ENCODE measurements at places on chromosomes 16 and 17.

GRCh38 chr17:11251561-11252107, 10.6 kb downstream of the SHISA6 start:
- no peaks in the 10 kb centered on the region for H3K27me3 ChIP-seq
- no peak for DNase-seq
- no peaks in the 10 kb centered on the region for H3K36me3 ChIP-seq
- H3K4me3 ChIP-seq = no peak overlapping the region
- no peak overlapping the region for H3K27ac ChIP-seq

- no peak overlapping the region for H3K4me3 ChIP-seq
- H3K27ac ChIP-seq = no peak overlapping the region
- no peaks in the 10 kb centered on the region for H3K27me3 ChIP-seq
- DNase-seq = no peak
- H3K36me3 ChIP-seq = no peaks in the 10 kb centered on the region
Measured at GRCh38 chr16:60127196-60127595, 1393.1 kb upstream of the GOT2 start.

DNA sequence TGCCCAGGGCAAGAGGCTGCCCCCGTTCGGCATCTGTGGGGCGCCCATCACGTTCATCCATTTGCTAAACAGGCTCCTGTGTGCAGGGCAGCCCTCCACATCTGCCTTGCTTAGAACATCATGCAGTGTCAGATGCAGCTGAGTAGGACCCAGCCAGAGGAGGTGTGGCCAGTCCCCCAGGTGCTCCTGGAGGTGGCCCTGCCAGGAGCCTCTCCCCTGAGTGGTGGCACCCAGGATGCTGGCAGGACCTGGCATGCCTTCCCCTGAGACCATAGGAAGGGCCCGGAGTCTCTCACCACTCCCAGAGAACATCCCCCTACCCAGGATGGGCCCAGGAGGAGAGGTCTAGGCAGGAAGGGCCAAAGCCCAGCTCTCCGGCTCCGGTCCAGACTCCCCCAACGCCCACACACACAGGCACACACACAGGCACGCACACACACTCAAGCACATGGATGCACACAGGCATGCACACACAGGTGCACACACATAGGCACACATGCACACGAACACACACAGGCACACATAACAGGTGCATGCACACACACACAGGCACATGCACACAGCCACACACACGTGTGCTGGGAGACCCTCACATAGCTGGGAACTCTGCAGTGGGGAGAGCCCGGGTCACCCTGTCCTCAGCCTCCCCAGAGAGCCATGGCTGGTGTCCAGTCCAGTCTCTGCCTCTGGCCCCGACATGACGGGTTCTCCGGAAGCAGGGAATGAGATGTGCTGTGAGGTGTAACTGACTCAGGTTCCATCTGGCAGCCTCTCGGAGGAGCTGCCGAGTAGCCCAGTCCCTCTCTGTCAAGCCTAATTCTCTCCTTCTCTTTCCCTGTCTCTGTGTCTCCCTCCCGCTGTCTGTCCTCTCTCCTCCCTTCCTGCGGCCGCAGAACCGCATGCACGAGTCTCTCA, 74.6 kb downstream of the AMFR start:
- no peaks in the 10 kb centered on the region for H3K27me3 ChIP-seq
- DNase-seq = no peak
- no peak overlapping the region for H3K27ac ChIP-seq
- H3K36me3 ChIP-seq = no peaks in the 10 kb centered on the region
- no peaks in the 10 kb centered on the region for H3K4me1 ChIP-seq

GRCh38 chr17:41547921-41548843, 20.1 kb upstream of the KRT19 start:
- DNase-seq = peak; percentile 35
- peaks cover 13% of the 10 kb centered on the region for H3K4me1 ChIP-seq
- no peaks in the 10 kb centered on the region for H3K27me3 ChIP-seq

- H3K4me1 ChIP-seq = peaks cover 21% of the 10 kb centered on the region
- H3K4me3 ChIP-seq = no peak overlapping the region
- H3K36me3 ChIP-seq = peaks cover 8% of the 10 kb centered on the region
Measured at GRCh38 chr16:50329446-50330189, 39.2 kb downstream of the BRD7 start.

DNA sequence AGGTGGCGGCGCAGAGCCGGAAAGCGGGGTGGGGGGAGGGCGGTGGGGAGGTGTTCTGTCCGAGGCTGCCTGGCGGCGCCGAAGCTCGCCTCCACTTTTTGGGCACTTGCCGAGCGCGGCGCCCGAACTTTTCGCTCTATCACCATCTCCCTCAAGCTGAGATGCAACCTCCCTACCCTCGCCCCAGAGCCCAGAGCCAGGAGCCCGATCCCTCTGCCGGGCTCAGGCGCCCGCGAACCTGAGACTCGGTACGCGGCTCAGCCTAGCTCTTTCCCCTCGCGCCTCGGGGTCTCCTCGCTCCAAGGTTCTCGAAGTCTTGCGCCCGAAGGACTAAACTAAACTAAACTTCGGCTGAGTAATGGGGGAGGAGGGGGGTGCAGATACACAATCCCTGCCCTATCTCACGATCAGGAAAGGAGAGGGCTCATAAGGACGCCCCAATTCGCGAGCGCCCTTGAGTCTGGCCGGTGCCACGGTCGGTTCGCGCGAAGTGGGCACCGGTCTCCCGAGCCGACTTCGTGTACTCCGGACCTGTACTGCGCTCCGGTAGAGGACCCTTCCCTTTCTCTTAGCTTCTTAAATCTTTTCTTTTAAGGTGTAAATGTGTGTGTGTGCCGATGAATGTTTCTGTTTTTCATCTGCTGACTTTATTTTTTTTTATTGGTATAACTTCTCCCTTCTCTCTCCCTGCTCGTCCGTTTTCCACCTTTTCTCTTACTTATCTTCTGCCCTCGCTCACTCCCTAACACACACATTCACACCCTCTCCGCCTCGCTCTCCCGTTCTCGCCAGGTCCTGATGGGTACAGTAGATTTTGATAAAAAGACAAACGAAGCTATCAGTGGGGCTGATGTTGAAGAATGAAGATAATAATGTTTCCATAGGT, 1.9 kb upstream of the SALL1 start:
- H3K4me1 ChIP-seq = no peaks in the 10 kb centered on the region
- H3K36me3 ChIP-seq = no peaks in the 10 kb centered on the region
- no peak for DNase-seq
- H3K27ac ChIP-seq = no peak overlapping the region

DNA sequence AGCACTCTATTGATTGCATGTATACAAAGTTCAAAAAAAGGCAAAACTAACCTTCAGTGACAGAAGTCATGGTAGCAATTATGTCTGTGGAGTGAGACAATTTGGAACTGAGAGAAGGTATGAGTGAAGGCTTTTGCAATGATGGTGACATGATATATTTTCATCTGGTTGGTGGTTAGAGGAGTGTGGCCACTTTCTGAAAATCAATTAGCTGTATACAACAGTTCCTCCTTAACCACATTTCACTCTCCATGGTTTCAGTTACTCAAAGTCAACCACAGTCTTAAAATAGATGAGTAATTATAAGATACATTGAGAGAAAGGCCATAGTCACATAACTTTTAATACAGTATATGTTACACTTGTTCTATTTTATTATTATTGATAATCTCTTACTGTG, 26.2 kb downstream of the ADAMTS18 start:
- H3K27me3 ChIP-seq = no peaks in the 10 kb centered on the region
- no peak for DNase-seq
- H3K4me1 ChIP-seq = no peaks in the 10 kb centered on the region
- H3K36me3 ChIP-seq = no peaks in the 10 kb centered on the region

DNA sequence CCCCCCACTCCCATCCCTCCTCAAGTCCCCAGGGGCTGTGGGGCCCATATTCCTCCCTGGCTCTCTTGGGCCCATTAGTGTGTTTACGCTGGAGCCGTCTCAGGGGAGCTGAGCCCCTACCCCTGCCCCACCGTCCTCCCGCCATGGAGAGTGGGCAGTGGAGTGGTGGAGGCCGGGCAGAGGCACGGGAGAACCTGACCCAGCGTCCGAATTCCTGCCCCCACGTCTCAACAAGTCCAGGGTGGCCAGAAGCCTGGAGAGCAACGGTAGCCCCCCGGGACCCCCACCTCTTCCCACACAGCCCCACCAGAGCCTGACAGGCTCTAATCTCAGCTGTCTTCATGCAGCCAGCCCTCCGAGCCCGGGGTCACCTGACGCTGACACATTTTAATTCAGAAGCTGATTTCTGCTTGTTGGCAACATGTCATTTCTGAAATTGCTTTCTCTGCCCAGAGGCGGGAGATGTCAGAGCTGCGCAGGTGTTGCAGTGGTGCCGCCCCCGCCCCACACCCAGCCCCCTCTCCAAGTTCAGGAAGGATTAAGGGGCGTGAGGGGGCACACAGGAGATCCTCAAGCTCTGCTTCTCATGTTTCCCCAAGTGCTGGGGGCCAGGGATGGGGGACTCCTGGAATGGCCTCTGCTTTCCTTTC, 32.6 kb downstream of the WNT9B start:
- H3K4me3 ChIP-seq = no peak overlapping the region
- no peak for DNase-seq
- H3K36me3 ChIP-seq = no peaks in the 10 kb centered on the region
- no peaks in the 10 kb centered on the region for H3K4me1 ChIP-seq
- no peak overlapping the region for H3K27ac ChIP-seq

- no peaks in the 10 kb centered on the region for H3K36me3 ChIP-seq
- H3K27ac ChIP-seq = no peak overlapping the region
- DNase-seq = no peak
- H3K4me1 ChIP-seq = peaks cover 54% of the 10 kb centered on the region
- H3K4me3 ChIP-seq = no peak overlapping the region
Measured at GRCh38 chr17:67385122-67385988, 8.3 kb downstream of the PITPNC1 start.

- H3K27me3 ChIP-seq = no peaks in the 10 kb centered on the region
- no peaks in the 10 kb centered on the region for H3K36me3 ChIP-seq
- H3K4me3 ChIP-seq = no peak overlapping the region
- peak overlapping the region; percentile 65 for H3K27ac ChIP-seq
- H3K4me1 ChIP-seq = no peaks in the 10 kb centered on the region
Measured at GRCh38 chr16:57695680-57696069, 1.1 kb downstream of the DRC7 start.

- no peak overlapping the region for H3K4me3 ChIP-seq
- H3K4me1 ChIP-seq = no peaks in the 10 kb centered on the region
- H3K36me3 ChIP-seq = no peaks in the 10 kb centered on the region
- H3K27me3 ChIP-seq = peaks cover 3% of the 10 kb centered on the region
- DNase-seq = no peak
Measured at GRCh38 chr16:2404099-2404498, 25.1 kb upstream of the CCNF start.

DNA sequence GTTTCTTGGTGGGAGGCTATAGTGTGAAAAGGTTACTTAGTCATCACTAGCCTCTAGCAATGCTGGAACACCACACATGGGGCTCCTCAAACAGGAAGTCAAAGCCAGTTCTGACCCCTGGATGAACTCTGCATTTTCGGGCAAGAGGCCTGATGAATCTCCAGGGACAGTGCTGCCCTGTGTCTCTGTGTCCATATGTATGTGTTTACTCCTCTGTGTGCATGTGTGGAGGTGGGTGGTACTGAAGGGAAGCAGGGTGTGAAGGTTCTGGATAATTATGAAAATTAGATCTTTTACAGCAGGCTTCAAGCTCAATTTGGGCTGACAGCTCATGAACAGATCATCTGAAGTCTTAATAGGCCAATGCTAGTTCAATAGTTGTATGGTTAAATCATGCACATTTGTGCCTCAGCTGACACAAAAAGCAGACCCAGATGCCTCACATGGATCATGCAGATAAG, 133.6 kb downstream of the SNX11 start:
- no peak overlapping the region for H3K4me3 ChIP-seq
- DNase-seq = no peak
- H3K36me3 ChIP-seq = no peaks in the 10 kb centered on the region
- H3K27me3 ChIP-seq = no peaks in the 10 kb centered on the region
- no peak overlapping the region for H3K27ac ChIP-seq
- H3K4me1 ChIP-seq = peaks cover 64% of the 10 kb centered on the region

GRCh38 chr17:35374766-35375344, 1.4 kb upstream of the SLFN11 start:
- no peak for DNase-seq
- no peaks in the 10 kb centered on the region for H3K27me3 ChIP-seq
- H3K4me3 ChIP-seq = peak overlapping the region; percentile 97
- peak overlapping the region; percentile 87 for H3K27ac ChIP-seq
- H3K4me1 ChIP-seq = no peaks in the 10 kb centered on the region

GRCh38 chr16:9499941-9500593, 408.6 kb downstream of the HAPSTR1 start:
- DNase-seq = no peak
- no peak overlapping the region for H3K27ac ChIP-seq
- no peaks in the 10 kb centered on the region for H3K36me3 ChIP-seq
- no peaks in the 10 kb centered on the region for H3K4me1 ChIP-seq

DNA sequence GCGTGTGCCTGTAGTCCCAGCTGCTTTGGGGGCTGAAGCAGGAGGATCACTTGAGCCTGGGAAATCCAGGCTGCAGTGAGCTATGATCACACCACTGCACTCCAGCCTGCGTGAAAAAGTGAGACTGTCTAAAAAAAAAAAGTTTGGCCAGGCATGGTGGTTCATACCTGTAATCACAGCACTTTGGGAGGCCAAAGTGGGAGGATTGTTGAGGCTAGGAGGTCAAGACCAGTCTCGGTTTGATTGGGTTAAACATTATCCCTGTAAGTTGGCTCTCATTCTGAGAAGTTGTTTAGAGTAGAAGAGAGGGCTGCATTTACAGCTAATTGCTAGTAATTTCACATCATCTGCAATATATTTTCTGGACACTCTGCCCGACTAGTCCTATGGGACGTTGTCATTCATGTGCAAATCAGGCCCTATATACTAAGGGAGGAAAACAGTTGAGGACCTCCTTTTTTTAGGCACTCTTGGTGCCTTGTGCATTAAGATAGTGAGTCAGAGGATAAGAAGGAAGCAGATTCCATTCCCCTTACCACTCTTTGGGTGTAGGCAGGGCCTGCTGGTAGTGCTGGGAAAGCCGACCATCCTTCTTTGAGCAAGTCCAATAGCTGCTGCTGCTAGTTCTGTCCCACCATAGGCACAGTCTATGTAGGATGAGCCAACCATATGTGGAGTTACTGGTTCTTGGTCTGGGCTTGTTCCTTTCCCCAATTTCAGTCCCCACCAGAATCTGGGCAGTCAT, 18.7 kb downstream of the HMOX2 start:
- H3K27ac ChIP-seq = no peak overlapping the region
- DNase-seq = no peak
- peaks cover 81% of the 10 kb centered on the region for H3K4me1 ChIP-seq
- H3K27me3 ChIP-seq = no peaks in the 10 kb centered on the region
- peaks cover 13% of the 10 kb centered on the region for H3K36me3 ChIP-seq
- no peak overlapping the region for H3K4me3 ChIP-seq

Measured in CD8-positive, alpha-beta memory T cell (primary cell).